ENCODE measurements at places on chromosomes 3 and 15.

DNA sequence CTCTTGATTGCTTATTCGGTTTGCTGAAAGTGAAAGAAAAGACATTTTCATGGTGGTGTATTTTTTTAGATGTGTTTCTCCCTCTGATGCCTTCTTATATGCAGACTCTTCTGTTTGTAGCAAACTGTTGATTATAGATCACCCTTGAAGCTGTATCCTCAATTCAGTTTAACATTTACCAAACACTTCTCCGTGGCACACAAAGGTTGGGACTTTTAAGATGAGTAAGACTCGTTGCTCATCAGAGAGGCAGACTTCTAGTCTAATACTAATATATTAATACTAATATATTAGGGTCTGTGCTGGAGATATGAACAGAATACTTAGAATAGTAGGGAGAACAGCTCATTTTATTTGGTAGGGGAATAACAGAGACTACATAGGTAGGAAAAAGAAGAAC is 32.8 kb downstream of the RASA2 start:
- no peak for DNase-seq

DNA sequence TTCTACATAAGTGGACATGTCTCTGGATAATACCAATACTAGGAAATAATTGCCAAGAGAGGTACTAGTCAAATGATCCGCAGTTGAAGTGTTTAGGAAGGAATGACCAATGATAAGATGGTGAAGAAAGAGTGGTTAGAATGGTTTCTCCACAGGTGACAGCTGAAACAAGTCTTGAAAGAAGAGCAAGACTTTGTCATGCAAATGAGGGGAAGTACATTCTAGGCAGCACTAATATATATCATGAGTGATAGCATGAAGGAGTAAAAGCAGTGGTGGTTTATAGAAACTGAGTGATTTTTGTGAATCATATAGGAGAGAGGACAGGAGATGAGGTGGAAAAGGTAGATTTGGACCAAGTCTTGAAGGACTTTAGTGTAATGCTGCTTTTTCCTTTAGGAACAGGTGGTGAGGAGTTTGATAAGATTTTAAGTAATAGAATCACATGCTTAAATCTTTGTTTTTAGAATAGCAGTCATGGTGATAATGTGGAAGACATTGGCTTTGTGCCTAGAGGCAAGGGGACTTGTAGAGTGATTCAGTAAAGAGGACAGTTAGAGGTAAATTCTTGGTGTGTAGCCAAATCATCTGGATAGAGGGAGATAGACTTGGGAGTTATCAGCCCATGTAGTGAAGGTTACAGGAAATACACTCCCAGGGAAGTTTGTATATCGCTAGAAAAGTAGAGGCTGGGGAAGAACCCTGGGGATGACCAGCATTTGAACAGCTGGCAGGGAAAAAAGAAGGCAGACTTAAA is 31.9 kb downstream of the SLMAP start:
- DNase-seq: no peak

- DNase-seq: no peak
Measured at GRCh38 chr15:78716651-78717050, 75.6 kb upstream of the CHRNB4 start.

DNA sequence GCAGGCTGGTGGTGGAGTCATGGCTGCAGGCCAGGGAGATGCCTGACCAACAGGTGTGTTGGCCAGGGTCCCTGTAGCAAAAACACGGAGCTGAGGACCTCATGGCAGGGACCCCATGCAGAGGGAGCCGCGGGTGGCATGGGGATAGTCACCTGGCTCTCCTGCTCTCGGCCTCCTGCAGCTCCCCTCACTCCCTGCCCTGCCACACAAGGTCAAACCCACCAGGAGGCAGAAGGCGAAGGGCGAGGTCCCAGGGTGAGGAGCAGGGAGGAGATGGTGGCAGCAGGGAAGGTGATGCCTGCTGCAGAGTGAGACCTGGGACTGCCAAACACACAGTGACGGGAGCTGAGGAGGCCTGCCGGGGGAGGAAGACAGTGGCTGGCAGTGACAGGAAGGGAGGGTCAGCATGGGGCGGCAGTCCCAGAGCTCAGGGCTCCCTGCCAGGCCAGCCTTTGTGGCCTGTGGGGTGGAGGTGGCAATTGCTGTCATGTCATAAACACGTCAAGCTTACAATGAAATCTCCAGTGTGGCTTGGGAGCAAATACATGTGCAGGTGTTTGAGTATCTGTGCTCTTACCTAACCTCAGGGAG is 144.3 kb downstream of the TJP1 start:
- DNase-seq: no peak

GRCh38 chr15:88071141-88071540 is 185.4 kb downstream of the NTRK3 start:
- DNase-seq: no peak

DNA sequence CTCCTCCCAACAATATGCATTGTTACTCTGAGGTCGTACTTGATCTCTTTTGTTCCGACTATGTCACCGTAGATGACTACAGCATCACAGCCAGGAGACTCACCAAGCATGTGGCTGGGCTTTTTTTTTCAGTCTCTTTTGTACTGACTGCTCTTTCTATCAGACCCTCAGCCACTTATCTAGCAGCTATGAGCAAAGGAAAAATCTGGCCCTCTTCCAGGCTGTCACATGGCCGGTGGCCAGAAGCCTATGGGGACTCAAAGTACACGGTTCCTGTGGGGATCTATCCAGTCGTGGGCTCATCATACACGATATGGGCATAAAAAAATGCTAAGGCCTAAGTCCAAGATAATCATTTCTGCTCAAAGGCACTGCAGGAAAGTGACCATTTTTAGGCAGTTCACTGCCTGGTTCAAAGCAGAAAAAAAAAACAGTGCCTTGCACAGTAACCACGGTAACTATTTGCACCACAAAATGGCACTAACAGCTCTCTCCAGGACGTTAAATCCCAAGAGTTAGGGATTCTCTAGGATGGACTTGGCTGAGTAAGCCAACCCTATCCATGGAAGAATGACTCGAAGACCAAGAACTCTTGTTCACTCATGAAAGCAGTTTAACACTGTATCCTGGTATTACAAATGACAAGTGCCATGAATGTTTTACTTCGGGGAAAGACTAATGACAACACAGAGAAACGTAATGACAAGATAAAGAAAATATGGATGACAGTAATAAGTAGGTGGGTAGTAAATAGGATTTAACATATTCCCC is 50.3 kb downstream of the SHQ1 start:
- no peak for DNase-seq

DNA sequence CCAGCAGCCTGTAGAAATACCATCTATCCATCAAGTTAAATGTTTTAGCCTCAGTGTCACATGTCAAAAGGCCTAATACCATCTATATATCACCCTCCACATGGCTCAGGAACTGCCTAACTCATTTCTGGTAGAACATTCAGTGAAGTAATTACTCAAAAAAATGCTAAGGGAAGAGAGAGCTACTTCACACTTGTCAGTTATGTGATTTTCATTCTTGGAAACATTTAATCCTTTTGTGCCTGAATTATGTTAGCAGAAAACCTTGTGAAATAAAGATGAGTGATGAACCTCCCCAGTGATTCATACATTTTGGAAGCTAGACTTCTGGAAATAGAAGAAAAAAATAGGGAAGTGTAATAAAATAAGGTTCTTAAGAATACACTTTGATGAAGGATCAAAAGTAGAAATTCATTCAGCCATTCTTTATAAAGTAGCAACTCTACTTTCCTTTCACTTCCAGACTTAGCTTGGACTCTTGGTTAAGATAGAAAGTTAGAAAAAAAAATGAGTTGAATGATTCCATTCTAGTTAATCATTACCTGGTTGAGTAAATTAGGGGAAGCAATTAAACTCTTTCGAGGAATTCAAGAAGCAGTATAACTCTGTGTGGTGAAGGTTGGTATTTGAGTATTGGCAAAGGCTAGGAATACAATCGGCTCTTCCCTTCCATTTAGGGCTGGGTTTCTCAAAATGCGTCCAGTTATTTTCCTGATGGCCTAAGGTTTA is 3.6 kb downstream of the OTOL1 start:
- no peak for DNase-seq

- no peak for DNase-seq
Measured at GRCh38 chr15:57156210-57156884, 220.0 kb upstream of the CGNL1 start.

- DNase-seq: no peak
Measured at GRCh38 chr3:120402257-120402656, 48.5 kb downstream of the FSTL1 start.

DNA sequence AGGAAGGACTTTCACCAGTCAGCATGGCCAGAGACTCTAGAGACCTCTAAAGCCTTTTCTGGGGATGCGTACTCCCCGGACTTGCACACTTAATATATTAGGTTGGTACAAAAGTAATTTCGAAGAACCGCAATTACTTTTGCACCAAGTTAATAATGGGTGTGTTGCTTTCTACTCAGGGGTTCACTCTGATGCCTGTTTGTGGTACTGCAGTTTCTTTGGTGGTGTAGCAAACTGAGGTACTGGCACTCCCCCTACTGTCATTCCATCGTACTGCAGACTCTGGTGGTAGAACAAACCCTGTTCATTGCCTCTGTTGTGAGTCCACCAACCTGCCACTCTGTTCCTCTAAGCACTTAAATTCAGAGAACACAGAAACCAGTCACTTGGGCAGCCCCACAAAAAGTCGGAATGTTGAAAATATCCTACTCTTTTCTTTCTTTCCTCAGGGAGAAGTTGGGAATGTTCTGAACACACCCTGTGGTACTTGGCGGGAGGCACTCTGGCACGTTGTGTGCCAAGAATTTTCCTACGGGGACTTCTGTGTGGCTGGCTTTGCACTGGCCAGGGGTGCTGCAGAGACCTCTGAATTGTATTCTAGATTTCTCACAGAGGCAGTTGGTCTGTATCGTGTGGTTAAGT is 46.3 kb downstream of the GABRG3 start:
- no peak for DNase-seq

DNA sequence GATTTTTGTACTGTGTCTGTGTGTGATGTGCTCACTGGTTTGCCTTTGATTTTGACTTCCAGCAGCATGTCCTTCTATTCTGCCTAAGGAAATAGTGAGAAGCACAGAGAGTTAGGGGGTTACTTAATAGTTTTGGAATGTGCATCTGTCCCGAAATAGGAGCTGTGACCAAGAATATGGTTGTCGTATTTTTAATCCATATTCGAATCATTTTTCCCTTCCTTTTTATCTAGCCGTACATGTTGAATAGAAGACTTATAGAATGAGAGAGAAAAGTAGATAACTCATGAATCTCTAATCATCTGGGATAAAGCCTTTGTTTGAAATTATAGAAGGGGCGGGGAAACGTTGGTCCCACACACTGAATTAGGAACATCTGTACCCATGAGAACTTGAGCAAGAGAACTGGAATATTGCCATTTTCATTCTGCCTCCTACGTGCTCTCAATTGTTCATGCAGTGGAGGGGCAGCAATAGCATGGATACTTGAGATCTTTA is 23.6 kb downstream of the CRTC3 start:
- no peak for DNase-seq

DNA sequence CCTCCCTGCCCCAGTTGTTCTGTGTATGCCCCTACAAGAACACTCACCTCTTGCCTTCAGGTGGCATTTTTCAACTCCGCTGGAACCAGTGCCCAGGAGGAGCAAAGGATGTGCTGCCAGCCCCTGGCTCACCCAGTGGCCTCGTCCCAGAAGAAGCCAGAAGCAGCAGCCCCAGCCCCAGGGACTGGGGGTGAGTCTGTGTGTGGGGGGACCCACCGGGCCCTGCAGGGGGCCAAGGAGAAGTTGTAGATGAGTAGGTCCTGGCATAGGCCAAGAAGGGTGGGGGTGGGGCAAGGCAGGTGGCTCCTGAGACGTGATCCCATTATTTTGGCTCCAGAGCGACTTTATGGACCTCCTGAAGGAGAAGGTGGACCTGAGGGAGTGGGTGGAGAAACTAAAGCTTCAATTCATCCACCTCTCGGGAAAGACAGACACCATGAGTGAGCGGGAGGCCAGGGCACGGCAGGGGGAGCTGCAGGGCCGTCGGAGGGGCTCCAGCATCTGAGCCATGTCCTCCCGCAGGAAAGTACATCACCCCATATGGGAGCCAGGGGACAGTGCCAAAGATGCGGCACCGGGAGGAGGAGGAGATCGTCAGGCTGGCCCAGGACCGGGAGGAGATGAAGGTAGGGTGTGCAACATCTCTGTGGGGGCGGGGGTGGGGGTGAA is 29.3 kb downstream of the NGRN start:
- DNase-seq: no peak

GRCh38 chr15:70072479-70072878 is 25.2 kb downstream of the TLE3 start:
- no peak for DNase-seq

- DNase-seq: no peak
Measured at GRCh38 chr3:151611419-151611818, 122.3 kb upstream of the AADACL2 start.

- DNase-seq: no peak
Measured at GRCh38 chr15:75368689-75369239, 357 bp upstream of the MAN2C1 start.

- no peak for DNase-seq
Measured at GRCh38 chr3:158739078-158739477, 6.8 kb upstream of the RARRES1 start.

DNA sequence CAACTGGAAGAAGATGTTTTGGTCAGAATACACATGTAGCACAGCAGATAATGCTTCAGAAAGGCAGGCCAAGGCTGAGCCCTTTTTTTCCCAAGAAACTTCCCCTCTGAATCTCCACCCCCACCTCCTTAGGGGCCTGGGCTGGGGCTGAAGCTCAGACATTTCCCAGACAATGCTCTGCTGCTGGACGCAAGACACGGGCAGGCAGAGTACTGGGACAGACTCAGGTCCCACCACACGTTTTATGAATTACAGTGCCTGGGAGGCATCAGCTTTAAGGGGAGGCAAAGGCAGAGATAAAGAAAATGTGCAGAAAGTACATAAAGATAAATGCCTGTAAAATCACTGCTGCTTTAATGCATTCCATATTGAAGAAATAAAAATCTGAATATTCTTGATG is 479.4 kb downstream of the ERC2 start:
- no peak for DNase-seq

GRCh38 chr15:57923750-57924149 is 141.8 kb downstream of the ALDH1A2 start:
- DNase-seq: no peak

DNA sequence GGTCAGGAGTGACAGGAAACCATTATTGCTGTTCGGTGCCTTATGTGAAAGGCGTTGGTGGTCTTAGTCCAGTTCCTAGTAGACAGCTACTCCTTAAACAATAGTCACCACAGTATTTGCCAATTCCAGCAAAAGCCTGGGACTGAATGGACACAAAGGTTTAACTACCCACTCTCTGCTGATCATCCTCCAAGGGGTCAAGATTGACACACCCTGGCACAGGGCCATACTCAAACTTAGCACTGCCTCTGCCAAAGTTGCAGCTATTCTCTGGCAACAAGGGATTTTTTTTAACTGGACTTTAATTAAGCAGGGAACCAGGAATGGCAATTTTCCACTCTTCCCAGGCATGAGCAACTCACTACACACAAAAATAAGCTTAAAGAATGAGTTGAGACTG is 193.9 kb downstream of the NLGN1 start:
- no peak for DNase-seq

DNA sequence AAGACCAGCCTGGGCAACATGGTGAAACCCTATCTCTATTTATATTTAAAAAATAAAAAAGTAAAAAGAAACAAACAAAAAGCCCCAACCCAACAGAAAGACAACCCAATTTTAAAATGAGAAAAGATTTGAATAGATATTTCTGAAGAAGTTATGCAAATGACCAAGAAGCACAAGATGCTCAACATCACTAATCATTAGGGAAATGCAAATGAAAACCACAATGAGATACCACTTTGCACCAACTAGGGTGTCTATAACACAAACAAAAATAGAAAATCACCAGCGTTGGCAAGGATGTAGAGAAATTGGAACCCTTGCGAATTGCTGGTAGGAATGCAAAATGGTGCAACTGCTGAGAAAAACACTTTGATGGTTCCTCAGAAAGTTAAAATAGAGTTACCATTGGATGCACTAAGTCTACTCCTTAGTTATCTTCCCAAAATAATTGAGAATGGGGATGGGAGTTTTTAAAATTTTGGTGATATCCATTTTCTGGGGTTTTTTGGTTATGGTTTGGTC is 45.8 kb upstream of the CCNB2 start:
- DNase-seq: no peak

Measured in mesothelial cell of epicardium (in vitro differentiated cells).